ENCODE measurements at places on chromosomes 4 and X.

- DNase-seq, result no peak
These were observed 63.0 kb downstream of the TMEM154 start for GRCh38 chr4:152616804-152617203.

DNA sequence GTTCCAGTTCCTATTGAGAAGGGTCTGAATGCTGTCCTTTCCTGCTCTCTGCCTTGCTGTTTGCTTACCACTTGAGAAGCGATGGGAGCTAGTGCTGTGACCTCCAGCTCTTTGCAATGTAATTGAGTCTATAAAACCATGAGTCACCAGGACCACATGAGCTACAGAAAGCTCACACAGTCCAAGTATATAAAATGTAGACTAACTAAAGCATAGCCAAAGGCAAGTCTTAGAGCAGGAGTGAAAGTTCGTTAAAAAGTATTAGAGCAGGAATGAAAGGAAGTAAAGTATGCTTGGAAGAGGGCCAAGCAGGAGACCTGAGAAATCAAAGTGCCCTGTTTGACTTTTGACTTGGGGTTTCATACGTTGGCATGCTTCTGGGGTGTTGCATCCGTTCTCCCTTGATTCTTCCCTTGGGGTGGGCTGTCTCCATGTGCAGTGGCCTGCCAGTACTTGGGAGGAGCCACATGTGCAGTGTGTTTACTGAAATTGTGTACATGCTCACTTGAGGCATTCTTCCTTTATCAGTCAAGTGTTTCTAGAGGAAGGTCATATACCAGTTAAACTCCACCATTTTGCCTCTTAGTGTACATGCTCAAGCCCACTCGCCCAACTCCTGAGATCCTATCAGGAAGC is 71.3 kb upstream of the KIT start:
- no peak for DNase-seq

DNA sequence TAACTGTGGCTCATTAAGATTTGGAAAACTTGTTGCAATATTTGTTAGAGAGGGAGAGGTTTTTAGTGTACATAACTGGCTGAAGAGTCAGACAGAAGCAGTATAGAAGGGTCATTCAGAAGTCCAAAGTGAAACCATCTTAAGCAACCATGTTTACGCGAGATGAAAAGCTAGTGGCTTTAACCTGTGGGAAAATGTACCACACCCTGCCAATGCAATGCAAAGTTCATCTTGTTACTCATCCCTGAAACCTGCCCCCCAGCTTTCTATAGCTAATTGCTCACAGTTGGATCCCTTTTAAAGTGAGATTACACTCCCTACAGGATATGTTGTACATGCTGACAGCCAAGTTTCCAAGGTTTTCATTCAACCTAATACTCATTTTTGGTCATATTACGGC is 96.7 kb upstream of the RAPGEF2 start:
- no peak for DNase-seq

DNA sequence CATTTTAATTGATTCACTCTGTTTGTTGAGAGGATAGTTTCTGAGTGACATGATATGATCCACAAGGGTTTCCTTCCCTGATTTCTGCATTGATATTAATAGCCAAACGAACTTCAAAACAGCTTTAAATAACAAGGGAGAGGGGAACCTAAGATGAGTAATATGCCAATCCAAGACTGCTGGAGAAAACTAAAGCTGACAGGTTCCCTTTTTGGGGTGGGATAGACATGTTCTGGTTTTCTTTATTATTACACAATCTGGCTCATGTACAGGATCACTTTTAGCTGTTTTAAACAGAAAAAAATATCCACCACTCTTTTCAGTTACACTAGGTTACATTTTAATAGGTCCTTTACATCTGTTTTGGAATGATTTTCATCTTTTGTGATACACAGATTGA is 182.2 kb downstream of the AR start:
- DNase-seq, result no peak

- no peak for DNase-seq
These were observed 57.6 kb downstream of the PROM1 start for GRCh38 chr4:16026160-16026761.

- no peak for DNase-seq
These were observed 19.1 kb downstream of the PPAT start for GRCh38 chr4:56416349-56416748.

- no peak for DNase-seq
These were observed 116.0 kb downstream of the SOWAHB start for GRCh38 chr4:76781698-76782595.

DNA sequence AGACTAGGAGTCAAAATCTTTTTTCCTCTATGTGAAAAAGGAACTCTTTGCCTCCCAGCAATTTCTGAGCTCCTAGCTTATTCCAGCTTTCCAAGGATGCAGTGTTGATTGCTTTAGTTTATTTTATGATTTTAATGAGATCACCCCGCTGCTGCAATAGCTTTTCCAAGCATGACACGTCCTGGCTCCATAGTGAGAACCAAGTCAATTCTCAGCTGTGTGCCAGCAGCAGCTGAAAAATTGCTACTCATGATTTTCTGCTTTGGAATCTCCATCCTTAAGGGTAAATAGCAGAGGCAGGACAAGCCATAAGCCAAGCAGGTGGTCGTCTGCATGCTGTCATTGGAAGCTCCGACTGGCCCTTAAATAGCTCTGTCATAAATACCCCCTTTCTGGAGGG is 64.5 kb downstream of the FTHL17 start:
- DNase-seq, result no peak

DNA sequence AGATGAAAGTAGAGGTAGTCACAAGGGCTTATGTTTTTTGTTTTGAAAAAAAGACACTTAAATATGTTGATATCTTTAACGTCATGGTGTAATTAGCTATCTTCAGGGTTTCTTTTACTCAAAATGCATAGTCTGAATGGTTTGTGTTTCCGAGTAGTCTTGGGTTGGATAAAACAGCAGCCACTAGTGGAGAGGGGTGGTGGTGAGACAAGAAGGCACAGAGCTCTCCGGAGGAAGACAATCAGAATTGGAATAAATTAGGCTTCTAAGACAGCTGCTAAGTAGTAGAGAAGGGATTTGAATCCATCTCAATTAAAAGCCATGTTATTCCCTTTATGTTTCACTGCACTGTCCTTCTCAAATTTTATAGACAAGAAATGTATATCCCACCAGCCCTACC is 240.4 kb upstream of the VEGFC start:
- no peak for DNase-seq

GRCh38 chrX:149841929-149842328 is 39.1 kb upstream of the MAGEA8 start:
- DNase-seq, result no peak

DNA sequence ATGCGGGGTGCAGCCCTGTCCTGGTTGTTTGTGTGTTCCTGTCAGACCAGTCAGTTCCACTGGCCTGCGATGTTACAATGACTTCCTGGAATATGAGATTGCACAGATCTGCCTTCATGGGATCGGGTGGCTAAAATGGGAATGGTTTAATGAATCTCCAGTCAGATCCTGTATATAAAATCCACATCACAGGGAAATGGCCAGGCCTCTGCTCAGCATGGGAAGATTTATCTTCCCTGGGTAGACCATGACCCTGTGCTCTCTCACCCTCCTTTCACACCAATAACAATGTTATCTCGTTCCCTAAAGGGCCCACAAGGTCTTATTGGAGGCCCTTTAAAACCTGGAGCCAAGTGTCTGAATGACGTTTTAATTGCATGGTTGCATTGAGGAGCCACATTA is 307.4 kb downstream of the RAB28 start:
- DNase-seq, result no peak

DNA sequence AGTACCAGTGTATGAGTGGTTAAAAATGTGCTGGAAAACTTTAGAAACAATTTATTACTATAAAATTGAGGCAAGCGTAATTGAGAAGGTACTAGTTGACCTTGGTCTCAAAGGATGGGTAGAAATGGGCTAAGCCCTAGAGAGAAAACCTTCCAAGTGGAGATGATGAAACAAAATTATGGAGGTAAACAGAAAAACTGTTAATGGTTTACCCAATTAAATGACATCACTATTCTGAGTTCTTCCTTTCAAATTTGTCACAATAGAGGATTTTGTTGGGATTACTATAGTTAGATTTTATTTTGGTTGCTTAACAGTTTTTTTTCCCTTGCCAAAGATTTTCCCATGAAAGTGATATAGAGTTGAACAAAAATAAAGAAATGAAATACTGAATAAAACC is 1302.5 kb upstream of the TENM3 start:
- no peak for DNase-seq

- no peak for DNase-seq
These were observed 120.7 kb downstream of the NEXMIF start for GRCh38 chrX:74804574-74804973.

- DNase-seq, result no peak
These were observed 33.9 kb upstream of the SLC7A11 start for GRCh38 chr4:138275963-138276621.

DNA sequence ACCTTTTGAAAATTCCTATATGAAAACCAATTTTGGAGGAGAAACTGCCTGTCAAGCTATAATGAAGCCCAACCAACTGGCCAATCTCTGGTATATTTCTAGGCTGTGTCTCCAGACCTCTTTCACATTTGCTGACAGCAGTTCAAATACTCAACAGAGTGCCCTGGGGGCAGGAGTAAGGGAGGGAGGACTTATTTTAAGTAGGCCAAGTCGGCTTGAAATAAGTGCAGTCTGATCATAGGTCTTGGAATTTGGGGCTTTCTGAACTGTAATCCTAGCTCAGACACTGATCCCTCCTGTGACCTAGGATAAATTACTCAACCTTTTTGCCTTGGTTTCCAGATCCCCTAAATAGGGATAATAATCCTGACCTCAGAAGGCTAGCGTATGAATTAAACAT is 59.4 kb upstream of the SLC7A11 start:
- DNase-seq, result no peak

DNA sequence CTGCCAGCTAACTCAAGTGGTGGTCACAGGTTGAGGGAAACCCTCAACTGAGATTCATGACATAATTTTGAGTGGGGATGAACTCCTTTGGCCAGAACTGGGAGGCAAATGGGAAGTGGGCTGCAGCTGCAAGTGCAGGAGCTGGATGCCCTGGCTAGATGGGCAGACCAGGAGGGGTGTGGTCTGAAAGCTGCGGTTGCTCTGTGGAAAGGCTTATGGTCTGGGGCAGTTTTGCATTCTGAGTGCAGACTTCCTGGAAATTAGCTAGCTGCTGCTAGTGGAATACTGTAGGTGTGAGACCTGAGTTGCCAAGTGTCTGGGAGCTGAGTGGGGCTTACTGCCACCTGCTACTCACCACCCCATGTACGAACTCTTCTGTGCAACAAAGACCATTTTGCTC is 52.1 kb upstream of the NAP1L2 start:
- DNase-seq, result no peak

GRCh38 chr4:17932041-17932440 is 89.5 kb downstream of the LCORL start:
- DNase-seq, result no peak

- DNase-seq, result no peak
These were observed 160.8 kb upstream of the STK26 start for GRCh38 chrX:131862321-131862720.

- no peak for DNase-seq
These were observed at the start of gene GPRIN3 for GRCh38 chr4:89307446-89308160. TSS of gene GPRIN3 (minus strand) at chr4:89307800. CDS start at chr4:89250110, 57,690 bp downstream.

GRCh38 chr4:7429601-7430078 is 5.1 kb downstream of the PSAPL1 start:
- DNase-seq, result no peak

DNA sequence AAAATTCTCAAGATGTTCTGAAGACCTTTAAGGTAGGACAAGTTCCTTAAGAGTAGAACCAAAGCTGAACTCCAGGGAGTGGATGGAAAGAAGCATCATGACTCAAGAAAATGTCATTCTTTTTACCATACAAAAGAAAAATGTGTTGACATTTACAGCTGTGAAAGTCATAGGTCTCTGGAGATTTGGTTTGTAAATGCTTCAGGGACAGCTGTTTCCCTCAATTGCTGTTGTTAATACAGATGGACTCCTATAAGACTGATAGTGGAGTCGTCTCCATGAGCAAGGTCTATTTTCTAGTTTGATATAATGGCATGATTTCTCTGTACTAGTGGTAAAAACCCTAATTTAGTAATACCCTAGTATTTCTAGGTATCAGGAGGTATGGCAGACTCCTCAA is 101.7 kb downstream of the PHOX2B start:
- DNase-seq, result no peak

GRCh38 chrX:37047776-37048175 is 39.6 kb downstream of the FAM47C start:
- DNase-seq, result no peak

DNA sequence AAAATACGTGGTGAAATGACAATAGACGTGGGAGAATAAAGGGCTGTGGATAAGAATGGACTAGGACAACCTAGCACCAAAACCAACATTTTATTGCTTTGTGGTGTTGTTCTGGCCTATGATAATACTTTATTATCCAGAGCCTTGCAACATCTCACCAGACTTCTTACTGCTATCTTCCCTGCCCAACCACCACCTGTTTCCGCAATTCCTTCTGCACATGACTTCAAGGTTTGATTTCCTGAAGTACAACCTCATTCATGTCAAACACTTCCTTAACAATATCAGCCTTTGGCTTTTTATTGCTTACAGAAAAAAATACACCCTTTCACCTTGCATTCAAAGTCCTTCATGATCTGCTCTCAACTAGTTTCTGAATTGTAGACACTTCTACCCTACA is 84.8 kb downstream of the RTL3 start:
- no peak for DNase-seq

GRCh38 chr4:176856421-176856820 is 63.7 kb upstream of the VEGFC start:
- DNase-seq, result no peak

DNA sequence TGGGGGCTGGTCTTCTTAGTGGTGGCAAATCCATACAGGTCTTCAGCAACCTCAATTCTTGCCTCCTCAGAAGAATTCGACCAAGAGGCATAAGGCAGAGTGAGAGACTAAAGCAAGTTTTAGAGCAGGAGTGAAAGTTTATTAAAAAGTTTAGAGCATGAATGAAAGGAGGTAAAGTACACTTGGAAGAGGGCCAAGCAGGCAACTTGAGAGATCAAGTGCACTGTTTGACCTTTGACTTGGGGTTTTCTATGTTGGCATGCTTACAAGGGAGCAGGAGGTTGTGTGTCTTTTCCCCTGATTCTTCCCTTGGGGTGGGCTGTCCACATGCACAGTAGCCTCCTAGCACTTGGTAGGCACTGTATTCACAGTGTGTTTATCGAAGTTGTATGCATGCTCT is 91.2 kb downstream of the CPE start:
- DNase-seq, result no peak

DNA sequence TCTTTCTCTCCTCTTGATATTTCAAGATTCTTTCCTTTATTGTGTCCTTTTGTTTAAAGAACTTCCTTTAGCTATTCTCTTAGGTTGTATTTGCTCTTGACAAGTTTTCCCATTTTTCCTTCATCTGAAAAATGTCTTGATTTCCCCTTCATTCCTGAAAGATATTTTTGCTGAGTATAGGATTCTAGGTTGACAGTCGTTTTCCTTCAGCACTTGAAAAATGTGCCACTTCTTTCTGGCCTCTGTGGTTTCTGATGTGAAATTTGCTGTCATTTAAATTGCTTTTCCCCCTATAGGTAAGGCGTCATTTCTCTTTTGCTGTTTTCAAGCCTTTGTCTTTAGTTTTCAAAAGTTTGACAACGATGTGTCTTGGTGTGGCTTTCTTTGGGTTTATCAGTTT is 23.3 kb upstream of the LAMTOR3 start:
- DNase-seq, result no peak

Data from T follicular helper cell (primary cell).